ENCODE measurements at places on chromosomes 6 and 20.

GRCh38 chr6:25194172-25194678 lies 84.9 kb upstream of the CARMIL1 start:
- DNase-seq, result no peak

- no peak for DNase-seq
Observed at GRCh38 chr20:19231359-19232035, 19.1 kb downstream of the SLC24A3 start.

DNA sequence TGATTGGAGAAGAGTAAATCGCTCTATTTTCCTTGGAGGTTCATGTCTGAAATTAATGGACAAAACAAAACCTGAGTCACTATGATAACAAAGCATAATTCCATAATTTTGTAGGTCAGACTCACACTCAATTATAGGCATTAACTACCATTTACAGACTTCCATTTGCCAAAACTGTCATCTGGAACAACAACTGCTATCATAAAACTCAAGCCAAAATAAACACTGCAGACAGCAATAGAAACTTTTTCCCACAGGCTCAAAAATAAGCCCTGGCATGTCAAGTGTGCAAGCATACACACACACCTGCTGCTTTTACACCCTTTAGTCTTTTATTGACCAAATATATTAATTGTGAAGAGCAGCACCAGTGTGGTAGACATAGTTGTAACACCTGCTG lies 7.1 kb downstream of the MRPS10 start:
- DNase-seq, result no peak

DNA sequence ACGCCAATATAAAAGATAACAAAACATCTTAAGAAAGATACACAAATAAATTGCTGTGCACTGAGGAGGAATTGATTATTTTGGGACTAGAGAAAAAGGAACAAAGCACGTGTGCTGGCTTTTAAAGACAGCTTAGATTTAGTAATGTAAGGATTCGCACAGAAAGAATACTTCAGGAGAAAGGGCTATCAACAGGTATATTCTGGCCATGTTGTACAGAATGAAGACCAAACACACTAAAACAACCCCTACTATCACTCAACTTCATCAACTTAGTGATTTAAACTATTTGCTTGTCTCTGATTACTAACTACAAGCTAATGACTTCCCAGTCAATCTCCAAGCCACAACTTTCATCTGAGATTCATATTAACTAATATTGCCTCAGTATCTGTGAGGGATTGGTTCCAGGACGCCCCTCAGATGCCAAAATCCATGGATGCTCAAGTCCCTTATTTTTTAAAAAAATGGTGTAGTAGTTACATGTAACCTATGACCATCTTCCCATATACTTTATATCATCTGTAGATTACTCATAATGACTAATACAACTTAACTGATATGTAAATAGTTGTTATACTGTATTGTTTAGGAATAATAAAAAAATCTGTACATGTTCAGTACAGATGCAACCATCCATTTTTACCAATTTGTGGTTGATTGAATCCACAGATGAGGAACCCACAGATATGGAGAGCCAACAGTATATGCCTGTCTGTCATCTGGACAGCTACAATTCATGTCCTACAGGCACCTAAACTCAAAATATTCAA lies 4.5 kb downstream of the DEK start:
- DNase-seq, result no peak

DNA sequence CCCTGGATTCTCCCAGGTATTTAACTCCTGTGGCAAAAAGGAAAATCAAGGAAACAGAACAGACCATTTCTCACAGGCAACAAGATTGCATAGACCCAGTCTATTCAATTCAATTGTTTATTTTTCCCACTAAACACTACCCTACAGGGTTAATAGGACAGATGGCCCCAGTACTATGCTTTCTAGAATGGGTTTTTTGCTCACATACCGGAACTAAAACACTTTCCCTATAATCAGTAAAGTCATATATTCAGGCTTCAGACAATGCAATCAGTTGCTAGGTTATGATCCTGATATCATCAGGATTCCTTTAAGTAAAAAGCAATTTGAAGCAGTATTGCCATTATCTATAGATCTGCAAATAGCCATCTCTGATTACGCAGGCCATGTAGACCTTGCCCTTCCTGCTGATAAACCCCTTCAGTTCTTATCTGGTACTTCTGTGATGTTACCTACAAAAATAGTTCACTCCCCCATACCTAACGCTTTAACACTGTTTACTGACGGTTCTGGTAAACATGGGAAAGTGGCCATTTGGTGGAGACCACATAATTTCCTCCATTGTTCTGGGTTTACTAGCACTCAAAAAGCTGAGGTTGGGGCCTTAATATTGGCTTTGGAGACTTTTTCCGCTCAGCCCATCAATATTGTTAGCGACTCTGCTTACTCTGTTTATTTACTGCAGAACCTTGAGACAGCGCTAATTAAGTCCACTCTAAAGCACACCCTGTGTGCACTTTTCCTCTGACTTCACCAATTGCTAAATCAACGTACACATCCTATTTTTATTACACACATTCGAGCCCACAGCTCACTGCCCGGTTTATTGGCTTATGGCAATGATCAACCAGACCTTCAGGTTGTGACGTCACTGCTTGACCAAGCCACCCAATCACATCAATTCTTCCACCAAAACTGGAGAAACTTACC lies 666.0 kb downstream of the PHF3 start:
- no peak for DNase-seq

DNA sequence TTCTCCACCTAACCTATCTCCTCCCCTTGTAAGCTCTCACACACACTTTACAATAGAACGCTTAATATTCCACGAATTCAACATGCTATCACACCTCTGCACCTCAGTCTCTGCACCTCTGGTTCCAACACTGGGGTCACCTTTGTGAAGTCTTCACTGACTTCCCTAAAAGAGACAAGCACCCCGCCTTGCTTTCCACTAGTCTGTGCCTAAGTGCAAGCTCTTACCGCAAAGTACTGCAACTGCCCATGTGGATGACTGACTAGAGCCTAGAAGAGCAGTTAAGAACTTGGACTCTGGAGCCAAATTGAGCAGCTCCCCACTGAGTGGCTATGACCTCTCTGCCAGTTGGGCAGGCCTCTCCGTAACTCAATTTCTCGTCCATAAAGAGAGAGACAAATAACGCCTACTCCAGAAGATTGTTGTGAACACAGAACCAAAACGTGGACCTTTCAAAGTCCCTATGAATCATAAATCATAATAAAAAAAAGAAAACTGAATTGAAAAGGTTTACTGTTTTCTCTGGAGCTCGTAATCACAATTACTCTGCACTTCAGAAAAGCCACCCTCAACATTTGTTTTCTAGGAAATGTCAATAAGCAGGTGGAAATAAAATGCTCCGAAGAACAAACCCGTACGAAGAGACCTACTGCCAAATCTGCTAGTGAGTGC lies 1.2 kb downstream of the IFNGR1 start:
- DNase-seq, result peak; percentile 4

DNA sequence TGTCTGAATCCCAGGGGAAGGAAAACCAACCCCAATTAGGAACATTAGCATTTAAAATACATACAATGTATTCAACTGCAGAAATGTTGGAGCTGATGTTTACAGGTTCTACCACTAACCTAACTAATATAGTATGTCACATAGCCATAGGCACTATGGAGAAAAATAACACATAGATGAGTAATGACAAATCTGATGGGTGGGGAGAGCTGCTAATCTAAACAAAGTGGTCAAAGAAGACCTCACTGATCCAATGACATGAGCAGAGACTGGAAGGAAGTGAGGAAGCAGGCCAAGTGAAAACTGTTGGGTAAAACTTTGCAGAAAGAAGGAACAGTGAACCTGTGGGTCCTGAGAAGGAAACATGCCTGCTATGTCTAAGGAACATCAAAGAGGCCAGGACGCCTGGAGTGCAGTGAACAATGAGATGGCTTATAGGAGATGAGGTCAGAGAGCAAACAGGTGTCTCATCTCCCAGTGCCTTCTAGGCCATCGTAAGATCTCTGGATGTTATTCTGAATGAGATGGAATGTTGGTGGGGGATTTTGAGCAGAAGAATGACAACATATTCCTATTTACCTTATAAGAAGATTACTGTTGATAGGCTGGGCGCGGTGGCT lies 135.7 kb downstream of the ALDH8A1 start:
- no peak for DNase-seq

DNA sequence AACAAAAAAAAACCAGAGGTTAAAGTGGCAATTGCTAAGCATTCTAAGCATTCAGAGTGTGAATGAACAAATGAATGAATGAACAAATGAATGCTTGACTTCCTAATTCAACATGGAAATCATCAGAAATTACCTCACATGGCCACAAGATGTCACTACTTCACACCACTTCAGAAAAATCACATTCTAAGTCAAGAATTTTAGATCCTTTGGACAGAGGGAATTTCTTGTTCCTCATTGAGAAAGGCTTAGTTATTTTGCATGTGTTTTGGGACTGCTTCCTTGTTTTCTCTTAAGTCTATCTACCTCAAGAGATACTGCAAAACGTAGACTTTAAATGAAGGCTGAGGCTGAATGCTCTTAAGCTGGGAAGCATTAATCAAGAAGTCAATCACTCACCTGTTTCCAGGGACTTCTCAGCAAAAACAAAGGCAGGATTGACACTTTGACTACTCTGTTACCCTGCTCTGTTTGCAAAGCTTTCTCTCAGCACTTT lies 120.2 kb downstream of the MBOAT1 start:
- peak; percentile 10 for DNase-seq

- DNase-seq, result no peak
Observed at GRCh38 chr6:45965007-45965406, 50.7 kb downstream of the CLIC5 start.

- DNase-seq, result no peak
Observed at GRCh38 chr6:36315921-36316320, 20.8 kb downstream of the BNIP5 start.

GRCh38 chr20:54083459-54083858 lies 13.1 kb upstream of the BCAS1 start:
- DNase-seq, result no peak

- no peak for DNase-seq
Observed at GRCh38 chr20:31680286-31681127, 42.2 kb downstream of the BCL2L1 start.

GRCh38 chr20:24425523-24426135 lies 43.8 kb upstream of the SYNDIG1 start:
- DNase-seq, result no peak

- DNase-seq, result peak; percentile 94
Observed at GRCh38 chr6:116680880-116681672, at the start of gene KPNA5. TSS of gene KPNA5 (plus strand) at chr6:116681211. CDS start at chr6:116681335, 124 bp downstream.

DNA sequence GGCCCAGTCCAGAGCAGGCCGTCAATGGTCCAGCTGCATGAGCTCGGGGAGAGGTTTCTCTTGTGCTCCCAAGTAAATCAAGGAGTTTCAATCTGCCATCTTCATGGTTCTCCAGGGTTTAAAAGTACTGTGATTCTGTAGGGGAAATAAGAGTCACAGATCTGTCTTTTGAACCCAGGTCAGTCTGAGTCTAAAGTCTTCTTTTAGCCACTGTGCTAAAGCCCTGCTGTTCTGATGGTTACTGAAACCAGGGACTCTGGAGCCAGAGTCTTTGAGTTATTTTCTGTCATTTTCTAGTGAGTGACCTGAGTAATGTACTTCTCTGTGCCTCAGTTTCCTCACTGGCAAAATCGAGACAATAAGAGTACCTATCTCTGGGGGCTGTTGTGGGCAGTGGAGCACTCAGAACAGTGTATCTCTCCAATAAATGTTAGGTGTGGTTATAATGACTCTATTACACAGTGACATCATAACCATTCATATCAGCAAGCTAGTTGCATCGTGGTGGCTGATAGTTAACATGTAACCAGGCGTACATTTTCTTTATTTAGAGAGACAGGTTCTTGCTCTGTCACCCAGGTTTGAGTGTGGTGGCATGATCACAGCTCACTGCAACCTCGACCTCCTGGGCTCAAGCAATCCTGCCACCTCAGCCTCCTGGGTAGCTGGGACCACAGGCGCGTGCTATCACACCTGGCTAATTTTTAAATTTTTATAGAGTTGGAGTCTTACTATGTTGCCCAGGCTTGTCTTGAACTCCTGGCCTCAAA lies 74.6 kb upstream of the KCNG1 start:
- no peak for DNase-seq

- DNase-seq, result no peak
Observed at GRCh38 chr20:47438464-47439381, 63.0 kb upstream of the NCOA3 start.

DNA sequence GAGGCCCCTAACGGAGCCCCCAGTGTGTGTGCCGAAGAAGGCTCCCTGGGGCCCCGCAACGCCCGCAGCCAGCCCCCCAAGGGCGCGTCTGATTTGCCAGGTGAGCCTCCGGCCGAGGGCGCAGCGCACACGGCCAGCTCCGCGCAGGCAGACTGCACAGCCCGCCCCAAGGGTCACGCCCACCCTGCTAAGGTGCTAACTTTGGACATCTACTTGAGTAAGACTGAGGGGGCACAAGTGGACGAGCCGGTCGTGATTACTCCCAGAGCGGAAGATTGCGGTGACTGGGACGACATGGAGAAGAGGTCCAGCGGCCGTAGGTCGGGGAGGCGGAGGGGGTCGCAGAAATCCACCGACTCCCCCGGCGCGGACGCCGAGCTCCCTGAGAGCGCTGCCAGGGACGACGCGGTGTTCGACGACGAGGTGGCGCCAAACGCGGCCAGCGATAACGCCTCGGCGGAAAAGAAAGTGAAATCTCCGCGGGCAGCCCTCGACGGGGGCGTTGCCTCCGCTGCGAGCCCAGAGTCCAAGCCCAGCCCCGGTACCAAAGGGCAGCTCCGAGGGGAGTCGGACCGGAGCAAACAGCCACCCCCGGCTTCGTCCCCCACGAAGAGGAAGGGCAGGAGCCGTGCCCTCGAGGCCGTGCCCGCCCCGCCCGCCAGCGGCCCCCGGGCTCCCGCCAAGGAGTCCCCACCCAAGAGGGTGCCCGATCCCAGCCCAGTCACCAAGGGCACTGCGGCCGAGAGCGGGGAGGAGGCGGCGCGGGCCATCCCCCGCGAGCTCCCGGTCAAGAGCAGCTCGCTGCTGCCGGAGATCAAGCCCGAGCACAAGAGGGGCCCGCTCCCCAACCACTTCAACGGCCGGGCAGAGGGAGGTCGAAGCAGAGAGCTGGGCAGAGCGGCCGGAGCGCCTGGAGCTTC lies 117.0 kb downstream of the RTN4IP1 start:
- DNase-seq, result peak; percentile 56

GRCh38 chr20:53738945-53739798 lies 145.5 kb upstream of the ZNF217 start:
- DNase-seq, result no peak

GRCh38 chr6:159062564-159062945 lies 17.8 kb upstream of the TAGAP start:
- DNase-seq, result no peak

DNA sequence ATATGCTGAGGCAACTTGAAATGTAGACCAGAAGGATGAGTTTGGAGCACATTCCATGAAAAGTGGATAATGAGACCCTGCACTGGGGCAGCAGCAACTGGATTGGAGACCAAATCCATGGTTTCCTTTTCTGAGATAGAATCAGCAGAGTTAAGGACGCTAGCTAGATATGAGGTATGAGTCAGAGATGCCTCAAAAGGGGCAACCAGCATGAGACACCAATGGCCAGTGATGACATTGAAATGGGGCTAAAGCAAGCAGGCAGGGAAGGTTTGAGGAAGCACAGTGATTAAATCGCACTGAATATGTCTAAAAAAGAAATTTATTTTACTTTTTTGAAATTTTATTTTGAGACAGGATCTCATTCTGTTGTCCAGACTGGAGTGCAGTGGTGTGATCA lies 802.4 kb downstream of the TFAP2A start:
- DNase-seq, result no peak

Data from nephron progenitor cell (in vitro differentiated cells).